ENCODE measurements at places on chromosomes 11 and 22. TPM values are rescaled to one million over a fixed set of nuclear protein-coding genes. Genes with fewer than 3 reads are reported as not detected.
A peak's percentile ranks its signal among the peaks of the same experiment; 100 is the strongest.

- no peak for DNase-seq
Observed at GRCh38 chr22:35649636-35650250, 1.5 kb downstream of the APOL6 start.

- DNase-seq: peak; percentile 12
Observed at GRCh38 chr11:36594316-36594989, at the start of gene IFTAP. Gene IFTAP, plus strand, starts transcription at chr11:36594502. Its CDS starts 15,602 bp downstream, at chr11:36610104.

- DNase-seq: peak; percentile 35
Observed at GRCh38 chr11:9607511-9607899, 34.0 kb downstream of the WEE1 start.

F2 gene
- 0.73 TPM for total RNA-seq

GRCh38 chr11:108220721-108221336 lies 1.6 kb downstream of the NPAT start:
- no peak for DNase-seq

DNA sequence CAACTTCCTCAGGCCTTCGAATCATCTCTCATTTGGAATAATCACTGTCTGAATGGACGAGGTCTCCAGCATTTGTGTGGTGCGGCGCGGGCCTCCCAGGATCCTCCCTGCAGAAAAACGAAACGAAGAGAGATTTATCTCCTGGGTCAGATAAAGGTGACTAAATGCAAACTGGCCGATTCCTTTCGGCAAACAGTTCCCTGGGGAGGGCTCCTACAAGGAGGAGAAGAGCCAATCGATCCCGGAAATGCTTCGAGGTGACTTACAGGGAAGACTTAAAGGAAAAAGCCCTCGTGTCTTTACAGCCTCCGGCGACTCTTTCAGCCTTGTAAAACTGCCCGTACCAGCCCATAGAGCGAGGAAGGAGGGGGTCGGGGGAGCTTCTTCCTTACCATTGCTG lies 126.5 kb downstream of the MIAT start:
- DNase-seq: no peak

DNA sequence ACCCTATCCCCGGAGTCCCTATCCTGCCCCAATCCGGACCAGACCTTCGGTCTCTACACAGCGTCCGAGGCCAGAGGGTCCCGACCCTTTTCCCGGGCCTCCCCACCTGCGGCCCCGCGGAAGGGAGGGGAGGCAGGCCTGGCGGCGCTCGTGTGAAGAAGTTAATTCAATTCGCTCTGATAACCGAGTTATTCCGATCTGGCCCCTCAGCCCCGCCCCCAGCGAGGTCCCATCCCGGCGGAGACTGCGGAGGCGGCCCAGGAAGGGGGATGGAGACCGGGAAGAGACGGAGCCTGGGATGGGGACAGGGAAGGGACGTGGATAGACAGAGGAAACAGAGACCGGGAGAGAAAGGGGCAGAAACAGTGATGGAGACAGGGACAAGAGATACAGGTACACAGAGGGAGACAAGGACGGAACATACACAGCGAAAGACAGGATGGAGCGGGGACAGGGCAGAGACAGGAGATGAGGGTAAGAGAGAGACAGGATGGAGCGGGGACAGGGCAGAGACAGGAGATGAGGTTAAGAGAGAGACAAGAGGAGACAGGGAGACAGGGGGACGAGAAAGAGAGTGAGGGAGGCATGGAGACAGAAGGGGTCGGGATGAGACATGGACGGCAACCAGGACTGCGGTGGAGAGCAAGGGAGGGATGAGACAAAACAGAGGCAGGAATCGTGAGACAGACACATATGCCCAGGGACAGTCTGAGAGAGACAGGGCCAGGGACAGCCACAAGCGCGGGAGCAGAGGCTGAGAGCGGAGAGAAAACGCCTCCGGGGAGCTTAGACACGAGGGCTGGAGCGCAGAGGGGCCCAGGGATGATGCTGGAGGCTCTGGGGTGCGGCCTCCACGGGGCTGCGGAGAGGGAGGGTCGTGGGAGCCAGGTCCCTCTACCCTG lies 636 bp upstream of the PHOX2A start:
- peak; percentile 69 for DNase-seq
